Stimulated activated CD8-positive, alpha-beta memory T cell treated with anti-CD3 and anti-CD28 coated beads, Interleukin-4, amount 100 ng/mL, for 48 hours (primary cell): ENCODE measurements at places on chromosomes 1 and 21.
A peak's percentile ranks its signal among the peaks of the same experiment; 100 is the strongest.

- no peak for DNase-seq
Observed at GRCh38 chr1:79100385-79100784, 93.9 kb upstream of the ADGRL4 start.

DNA sequence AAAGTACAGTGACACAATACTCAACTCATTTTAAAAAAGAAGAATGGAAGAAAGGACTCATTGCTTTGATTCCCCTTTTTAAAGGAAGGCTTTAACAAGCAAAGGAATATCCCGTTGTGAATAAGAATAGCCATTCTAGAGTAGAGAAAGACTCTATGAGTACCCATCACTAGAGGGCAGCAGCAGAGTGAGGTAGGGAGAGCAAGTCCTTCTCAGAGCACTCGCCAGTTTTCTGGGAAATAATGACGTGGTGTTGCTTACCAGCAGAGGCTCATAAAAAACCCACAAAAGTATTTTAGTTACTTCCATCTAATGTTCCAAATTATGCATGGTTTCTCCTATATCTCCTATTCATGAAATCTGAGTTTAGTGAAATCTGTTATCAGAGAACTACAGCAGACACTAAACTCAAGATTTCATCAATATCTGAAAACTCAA, 74.6 kb downstream of the USP24 start:
- peak; percentile 72 for DNase-seq

DNA sequence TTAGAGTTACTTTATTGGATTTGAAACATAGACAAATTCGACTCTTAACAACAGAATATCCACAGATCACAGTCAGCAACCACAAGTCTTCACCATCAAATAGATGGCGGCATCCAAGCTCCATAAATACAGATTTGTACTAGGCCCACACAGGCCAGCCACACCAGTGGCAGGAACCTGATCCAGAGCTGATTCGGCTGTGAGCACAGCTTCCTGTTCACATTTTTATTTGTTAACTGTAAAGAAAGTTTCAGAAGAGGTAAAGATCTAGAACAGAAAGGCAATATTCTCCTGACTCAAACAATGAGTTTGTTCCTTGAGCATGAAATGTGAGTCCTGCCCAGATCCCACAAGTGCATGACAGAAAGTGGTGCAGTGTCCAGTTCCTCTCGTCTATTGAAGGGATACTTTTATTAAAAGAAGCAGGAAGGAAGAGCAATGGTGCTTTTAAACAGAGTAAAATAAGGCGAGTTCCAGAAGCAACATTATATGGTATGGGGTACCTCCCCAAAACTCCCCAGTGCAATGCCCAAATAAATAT, 205.8 kb downstream of the SLC45A1 start:
- DNase-seq, result no peak

DNA sequence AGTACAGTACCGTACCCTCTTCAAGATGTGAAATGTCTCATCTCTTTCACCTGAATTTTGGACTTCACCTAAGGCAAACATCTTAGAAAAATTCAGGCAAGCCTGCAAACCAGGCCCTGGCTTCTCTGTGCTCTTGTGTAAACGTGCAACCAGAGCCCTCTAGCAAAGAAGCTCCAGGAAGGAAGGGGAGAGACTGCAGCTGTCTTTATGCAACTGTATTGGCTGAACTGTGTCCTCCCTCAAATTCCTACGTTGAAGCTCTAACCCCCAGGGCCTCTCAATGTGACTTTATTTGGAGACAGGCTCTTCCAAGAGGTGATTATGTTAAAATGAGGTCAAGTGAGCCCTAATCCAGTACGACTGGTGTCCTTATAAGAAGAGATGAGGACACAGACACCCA, 60.3 kb downstream of the SLC45A1 start:
- DNase-seq, result no peak

GRCh38 chr1:73909043-73909562, 288.9 kb downstream of the LRRIQ3 start:
- DNase-seq, result no peak

DNA sequence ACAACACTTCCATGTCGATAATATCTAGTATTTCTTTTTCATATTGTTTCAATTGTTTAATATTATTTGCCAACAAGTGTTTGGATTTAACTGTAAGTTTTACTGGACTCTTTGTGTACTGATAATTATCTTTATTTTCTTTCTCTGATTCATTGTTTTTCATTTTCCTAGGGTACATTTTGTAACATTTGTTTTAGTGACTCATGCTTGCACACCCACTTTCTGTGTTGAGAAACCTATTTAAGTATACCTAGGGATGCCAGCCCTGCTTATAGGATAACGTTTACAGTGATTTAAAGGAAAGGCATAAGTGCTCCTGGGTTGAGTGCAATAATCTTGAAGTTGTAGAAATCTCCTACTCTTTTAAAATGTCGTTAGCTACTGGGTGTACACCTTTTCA, 1386.0 kb upstream of the ADGRL4 start:
- DNase-seq, result no peak

DNA sequence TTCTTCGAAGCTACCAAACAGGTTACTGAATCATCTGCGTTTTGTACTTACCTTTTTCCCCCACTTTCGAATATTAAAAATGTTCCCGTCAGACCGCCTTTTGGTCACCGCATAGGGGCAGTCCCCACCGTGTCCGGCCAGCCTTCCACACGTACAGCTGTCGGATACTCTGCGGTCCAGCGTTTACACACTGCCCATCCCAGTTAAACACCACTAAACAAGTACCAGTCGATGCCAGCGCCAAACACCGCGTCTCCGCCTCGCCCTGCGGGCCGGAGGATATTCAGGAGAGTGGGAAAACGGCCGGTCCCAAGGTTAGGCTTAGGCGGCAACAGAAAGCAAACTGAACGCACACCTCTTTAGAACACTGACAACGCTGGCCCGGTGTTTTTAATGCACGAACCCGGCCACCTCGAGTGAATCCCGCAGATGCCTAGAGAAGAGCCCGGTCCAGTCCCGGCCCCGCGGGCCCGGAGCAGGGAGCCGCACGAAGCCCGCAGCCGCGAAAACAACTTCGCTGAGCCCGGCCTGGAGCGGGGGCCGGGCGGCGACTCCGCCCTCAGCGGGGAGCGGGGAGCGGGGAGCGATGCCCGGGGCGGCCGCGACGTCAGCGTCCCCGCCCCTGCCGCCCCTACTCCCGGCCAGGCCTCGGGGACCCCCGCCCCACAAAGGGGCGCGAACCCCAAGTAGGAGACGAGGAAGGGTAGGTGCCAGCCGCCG, 730 bp upstream of the PHF13 start:
- no peak for DNase-seq

- peak; percentile 28 for DNase-seq
Observed at GRCh38 chr1:64623750-64624191, 121.1 kb upstream of the RAVER2 start.

DNA sequence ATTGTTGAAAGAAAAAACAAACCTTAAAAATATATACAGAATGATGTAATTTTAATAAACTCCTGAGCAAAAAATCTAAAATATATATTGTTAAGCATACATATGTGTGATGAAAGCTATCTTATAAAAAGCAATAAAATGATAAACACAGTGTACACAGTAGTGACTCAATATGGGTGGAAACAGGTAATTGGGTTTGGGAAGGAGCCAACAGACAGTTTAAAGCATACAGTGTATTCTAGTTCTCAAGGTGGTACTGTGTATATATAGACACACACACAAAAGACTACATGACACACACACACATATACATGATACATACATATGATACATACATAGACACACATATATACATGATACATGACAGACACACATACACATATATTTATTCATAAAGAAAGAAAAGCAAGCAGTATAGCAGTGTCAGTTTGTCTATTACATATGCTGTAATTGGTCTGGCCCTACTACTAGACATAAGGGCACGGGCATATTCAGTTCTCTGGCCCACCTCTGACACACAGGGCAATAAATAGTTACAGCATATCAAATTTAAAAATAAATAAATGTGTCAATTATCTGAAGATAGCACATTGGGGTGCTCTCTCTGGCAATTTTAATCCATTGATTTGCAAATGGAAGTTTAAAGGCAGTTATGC, 330.2 kb downstream of the S1PR1 start:
- DNase-seq, result no peak

GRCh38 chr1:217089361-217090014, 366.3 kb upstream of the ESRRG start:
- DNase-seq, result no peak

DNA sequence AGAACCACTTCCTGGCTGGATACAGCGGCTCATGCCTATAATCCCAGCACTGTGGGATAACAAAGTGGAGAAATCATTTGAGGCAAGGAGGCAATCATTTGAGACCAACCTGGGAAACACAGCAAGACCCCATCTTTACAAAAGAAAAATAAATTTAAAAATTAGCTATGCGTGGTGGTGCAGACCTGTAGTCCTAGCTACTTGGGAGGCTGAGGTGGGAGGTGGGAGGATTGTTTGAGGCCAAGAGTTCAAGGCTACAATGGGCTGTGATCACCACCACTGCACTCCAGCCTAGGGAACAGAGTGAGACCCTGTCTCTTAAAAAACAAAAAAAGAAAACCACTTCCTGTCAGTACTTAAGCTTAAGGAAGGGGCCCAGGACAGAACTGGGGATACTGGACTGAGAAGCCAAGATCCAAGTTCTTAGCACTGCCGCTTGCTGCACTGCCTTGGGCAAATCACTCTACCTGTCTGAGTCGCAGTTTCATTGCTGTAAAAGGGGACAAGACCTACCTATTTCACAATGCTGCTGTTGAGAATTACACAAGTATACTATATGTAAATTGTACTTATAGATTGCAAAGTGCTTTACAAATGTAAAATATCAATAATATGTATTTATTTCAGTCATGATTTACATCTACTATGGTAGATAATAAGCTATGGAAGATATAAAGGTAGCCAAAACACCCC, 154.9 kb downstream of the RERE start:
- DNase-seq, result no peak

GRCh38 chr1:150552128-150552910, 3.1 kb downstream of the ADAMTSL4 start:
- peak; percentile 55 for DNase-seq

GRCh38 chr1:15756143-15757015, 2.2 kb upstream of the FBLIM1 start:
- DNase-seq, result no peak

DNA sequence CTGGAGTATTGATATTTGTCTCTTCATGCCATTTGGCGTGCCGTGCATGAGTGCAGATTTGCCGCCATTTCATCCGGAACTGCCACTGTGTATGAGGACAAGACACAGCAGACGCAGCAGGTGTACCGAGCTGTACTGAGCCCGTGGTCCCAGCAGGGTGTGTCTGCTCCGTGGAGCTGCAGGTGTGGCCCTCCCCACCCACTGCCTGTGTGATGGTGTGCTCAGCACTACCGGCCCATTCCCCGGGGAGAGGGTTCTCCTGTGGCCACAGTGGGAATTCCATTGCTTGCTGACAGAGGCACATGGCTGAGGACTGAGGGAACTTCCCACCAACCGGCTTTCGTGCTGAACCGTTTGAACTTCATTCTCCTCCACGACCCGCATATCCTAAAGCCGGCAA, 34.3 kb upstream of the COL6A1 start:
- no peak for DNase-seq
